ENCODE measurements at places on chromosomes 4 and X.

GRCh38 chrX:119989905-119990555 lies 46.5 kb upstream of the NKAP start:
- DNase-seq = no peak

GRCh38 chr4:129218360-129218759 lies 122.4 kb downstream of the C4orf33 start:
- peak; percentile 16 for DNase-seq

- peak; percentile 31 for DNase-seq
These were observed 35.3 kb upstream of the VSIG4 start for GRCh38 chrX:66074920-66075879.

GRCh38 chr4:140463182-140463581 lies 34.9 kb downstream of the MGAT4D start:
- DNase-seq = no peak

GRCh38 chr4:127400731-127401346 lies 231.9 kb upstream of the INTU start:
- peak; percentile 64 for DNase-seq

- DNase-seq = no peak
These were observed 116.4 kb downstream of the PWWP3B start for GRCh38 chrX:106284431-106285025.

- no peak for DNase-seq
These were observed 541 bp downstream of the AIMP1 start for GRCh38 chr4:106316773-106317409.

DNA sequence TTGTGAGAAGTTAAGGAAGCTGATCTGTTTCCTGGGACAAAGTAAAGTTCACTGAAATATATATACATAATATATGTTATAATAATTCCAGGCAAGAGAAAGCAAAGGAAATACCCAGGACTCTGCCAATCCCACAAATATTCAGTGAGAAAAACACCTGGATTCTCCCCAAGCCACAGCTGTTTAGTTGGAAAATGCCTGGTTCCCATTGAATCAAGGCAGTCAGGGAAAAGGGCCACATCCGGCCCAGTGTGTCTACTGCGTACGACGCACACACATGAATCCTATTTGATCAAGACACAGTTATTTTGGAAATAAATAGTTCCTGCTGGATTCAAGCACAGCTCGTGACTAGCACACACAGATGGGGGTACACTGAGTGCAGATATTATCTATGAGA lies 6.3 kb upstream of the DCHS2 start:
- no peak for DNase-seq

GRCh38 chr4:3401436-3402171 lies 40.2 kb upstream of the HGFAC start:
- DNase-seq = no peak

DNA sequence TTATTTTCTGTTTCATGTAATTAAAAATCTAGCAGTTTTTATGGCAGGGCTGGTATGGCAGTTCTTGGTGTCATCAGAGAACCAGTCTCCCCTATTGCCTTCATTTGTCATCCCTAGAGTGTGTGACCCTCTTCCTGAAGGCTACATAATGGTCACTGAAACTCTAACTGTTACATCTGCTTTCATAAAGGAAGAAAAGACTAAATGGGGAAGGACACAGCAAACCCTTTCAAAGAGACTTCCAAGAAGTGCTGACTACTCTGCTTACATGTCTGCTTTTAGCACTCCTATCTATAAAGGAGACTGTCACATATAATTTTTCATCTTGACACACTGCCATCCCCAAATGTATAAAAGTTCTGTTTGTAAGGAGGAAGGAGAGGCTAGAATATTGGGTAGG lies 105.9 kb upstream of the DIAPH2 start:
- no peak for DNase-seq

DNA sequence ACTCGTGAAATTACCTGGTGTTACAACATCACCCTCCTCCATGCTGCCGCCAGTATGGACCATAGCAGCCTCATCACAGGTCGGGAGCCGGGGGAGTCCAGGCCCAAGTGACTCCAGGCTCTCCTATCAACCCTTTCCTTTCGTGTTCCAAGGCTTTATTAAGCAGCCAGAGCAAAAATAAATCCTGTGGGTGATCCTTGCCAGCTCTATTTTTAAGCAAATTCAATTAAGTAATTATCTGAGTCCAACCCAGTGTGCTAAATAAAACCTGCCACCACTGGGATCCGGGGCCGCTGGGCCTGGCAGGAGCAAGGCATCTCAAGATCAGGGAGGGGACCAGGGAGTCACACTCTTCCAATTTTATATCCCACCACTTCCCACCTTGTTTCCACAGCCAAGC lies 80.7 kb upstream of the PRPS1 start:
- no peak for DNase-seq

GRCh38 chr4:134202166-134202956 lies 772 bp upstream of the PABPC4L start:
- DNase-seq = no peak

DNA sequence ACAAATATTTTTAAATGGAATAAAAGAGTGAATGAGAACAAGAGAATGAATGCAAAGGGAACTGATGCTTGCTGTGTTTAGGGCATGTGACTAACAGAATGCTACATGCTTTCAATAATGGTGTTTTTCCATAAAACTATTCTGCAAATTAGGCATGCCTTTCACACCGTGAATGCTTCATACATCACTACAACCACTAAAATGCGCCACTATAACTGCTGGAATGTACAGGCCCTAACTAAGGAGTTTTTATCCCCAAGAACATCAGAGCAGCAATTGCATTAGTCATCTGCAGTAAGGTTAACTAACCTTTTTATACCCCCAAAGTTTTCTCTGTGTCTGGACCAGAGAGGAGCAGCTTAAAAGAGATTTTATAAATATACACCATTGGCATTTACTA lies 190.4 kb downstream of the ARAP2 start:
- no peak for DNase-seq

GRCh38 chr4:154084864-154085263 lies 296.0 kb upstream of the SFRP2 start:
- DNase-seq = peak; percentile 23

- DNase-seq = no peak
These were observed 20.3 kb upstream of the AMBN start for GRCh38 chr4:70571772-70572171.

DNA sequence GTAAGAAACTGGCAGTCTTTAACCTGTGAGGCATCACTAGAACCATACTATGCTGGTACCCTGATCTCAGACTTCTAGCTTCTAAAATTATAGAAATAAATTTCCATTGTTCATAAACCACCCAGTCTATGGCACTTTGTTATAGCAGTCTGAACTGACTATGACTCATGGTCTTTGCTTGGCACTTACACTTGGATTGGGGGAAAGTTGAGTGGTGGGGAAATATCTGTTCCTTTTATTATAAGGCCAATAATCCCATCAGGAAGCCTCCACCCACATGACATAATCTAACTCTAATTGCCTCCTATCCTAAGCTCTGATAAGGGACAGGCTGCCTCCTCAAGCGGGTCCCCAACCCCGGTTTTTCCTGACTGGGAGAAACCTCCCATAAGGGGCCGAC lies 61.4 kb upstream of the PACRGL start:
- no peak for DNase-seq

DNA sequence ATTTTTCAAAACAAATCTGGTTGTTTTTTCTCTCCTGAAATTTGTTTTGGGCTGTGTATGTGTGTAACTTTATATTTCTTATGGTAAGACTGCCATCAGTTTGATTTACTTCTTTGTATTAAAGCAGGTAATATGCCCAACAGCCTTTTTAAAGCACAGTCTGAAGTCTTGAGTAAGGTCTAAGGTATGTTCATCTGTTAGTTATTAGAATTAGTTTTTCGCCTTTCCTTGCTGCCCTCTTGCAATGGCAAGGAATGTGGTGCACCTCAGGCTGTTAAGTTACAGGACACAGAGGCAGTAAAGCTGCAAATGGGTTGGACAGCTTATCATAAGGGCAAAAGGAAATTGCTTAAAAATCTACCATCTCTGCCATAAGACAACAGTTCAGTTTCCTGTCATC lies 71.8 kb downstream of the METTL14 start:
- no peak for DNase-seq

DNA sequence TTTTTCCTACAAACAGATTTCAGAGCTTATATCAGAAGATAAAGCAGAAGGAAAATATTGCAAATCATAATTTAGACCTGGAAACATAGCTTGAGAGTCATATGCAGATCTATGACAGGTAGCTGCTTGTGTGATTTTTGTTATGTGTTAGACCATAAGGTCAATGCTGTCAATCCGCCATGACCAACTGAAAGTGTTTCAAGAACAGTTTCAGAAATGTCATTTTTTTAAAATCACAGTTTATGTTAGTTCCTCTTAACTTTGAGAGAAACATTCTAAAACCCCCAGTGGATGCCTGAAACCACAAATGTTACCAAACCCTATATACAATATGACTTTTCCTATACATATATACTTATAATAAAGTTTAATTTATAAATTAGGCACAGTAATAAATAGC lies 391.3 kb upstream of the FAM241A start:
- no peak for DNase-seq

DNA sequence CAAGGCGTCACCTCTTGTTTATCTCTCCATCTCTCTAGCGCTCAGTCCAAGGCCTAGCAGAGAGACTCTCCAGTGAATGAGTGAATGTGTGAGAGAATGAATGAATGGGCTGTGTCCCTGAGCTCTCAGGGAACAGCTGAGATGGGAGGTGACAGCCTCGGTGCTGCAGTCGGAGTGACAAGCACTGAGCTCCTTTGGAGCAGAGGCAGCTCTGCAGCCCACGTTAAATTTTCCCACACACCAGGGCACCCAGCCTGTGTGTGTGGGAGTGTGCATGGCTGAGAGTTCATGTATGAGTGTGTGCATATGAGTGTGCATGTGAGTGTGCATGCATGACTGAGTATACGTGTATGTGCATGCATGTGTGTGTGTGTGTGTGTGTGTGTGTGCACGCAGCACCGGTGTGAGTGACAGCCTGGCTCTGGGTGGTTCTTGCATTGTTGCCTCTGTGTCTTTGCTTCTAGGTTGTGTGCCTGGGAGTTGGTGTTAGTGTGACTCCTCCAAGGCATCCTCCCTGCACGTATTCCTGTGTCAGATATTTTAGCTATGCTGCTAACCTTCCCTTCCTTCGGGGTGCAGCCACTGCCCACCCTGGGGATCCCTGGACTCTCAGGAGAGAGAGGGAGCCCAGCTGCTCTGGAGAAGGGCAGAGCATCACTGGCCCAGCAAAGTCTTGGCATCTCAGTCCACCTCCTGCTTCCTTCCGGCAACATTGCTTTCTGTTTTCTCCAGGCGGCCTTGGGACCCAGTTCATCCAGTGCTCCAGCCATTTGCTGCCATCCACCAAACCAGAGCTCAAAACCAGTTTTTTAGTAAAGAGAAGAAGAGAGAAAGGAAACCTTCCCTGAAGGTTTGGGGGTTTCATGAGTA lies 98.6 kb downstream of the PPP2R2C start:
- no peak for DNase-seq

- DNase-seq = no peak
These were observed 125.7 kb downstream of the PALLD start for GRCh38 chr4:168622600-168622999.

- DNase-seq = peak; percentile 56
These were observed 145.4 kb downstream of the FNIP2 start for GRCh38 chr4:158914218-158914617.

- DNase-seq = no peak
These were observed 50.9 kb downstream of the CEP44 start for GRCh38 chr4:174334628-174335027.

- peak; percentile 78 for DNase-seq
These were observed at the start of gene SRPX for GRCh38 chrX:38220415-38221390. Gene SRPX, minus strand, starts transcription at chrX:38220871. Its CDS starts 79 bp downstream, at chrX:38220792.

DNA sequence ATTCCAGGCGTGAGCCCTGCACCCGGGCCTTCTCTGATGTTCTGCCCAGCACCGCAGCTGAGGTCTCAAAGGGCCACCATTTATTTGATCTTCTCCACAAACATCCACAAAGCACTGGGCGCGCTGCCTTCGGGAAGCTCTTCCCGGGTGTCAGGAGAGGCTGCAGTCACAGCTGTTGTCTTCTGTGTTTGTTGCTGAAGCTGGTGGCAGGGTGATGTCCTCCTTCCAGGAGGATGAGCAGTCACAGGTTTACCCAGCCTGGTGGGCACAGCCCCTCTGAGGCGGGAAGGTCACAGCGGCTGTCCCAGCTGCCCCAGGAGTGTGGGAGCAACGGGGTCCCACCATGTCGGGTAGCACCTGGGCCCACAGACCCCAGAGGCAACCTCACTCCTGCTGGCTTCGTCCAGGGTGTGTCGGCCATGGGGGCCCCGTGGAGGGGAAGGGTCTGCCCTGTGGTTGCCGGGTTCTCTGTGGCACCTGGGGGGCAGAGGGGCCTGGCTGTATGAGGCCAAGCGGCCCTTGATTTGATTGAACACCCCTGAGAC lies 27.6 kb downstream of the FGFRL1 start:
- DNase-seq = no peak

DNA sequence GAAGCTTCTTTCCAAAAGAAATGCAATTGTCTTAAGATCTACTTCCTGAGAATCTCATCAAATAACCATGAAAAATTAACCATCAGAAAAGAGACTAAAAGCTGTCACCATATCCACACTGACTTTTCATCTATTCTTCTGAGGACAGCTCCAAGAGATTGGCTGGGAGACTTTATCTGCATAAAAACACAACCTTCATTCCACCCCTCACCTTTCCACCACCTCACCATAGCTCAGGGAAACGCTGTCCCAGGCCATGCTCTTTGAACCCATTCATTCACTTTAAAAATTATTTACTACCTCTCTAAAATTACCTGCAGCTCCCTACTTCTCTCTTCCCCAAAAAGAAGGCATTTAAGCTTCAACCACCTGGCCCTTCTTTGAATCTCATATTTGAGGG lies 2.4 kb downstream of the FAM13A start:
- DNase-seq = no peak

DNA sequence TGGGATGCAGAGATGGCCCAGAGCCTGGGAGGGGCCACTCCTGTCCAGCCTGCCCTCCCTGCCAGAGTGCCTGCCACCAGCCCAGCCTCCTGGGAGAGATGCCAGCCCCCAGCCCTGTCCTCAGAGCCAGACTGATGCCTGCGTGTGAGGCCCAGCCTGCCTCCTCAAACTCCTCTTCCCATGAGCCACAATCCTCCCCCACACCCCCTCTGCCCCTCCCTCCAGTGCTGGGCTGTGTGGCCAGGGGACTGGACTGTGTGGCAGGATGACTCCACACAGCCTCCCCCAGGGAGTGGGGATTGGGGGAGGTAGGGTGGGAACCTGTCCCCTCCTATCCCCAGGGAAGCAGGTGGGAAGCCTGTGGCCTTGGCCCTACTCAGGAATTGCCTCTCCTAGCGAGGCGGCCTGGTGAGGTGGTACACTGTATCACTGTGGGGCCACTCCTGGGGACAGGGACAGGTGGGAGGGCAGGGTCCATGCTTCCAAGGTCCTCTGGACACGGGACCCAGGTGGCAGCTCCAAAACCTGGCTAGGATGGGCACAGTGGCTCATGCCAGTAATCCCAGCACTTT lies 4.3 kb upstream of the SH3BP2 start:
- DNase-seq = peak; percentile 66

- DNase-seq = no peak
These were observed 238.1 kb downstream of the DHRSX start for GRCh38 chrX:2262668-2263055.

DNA sequence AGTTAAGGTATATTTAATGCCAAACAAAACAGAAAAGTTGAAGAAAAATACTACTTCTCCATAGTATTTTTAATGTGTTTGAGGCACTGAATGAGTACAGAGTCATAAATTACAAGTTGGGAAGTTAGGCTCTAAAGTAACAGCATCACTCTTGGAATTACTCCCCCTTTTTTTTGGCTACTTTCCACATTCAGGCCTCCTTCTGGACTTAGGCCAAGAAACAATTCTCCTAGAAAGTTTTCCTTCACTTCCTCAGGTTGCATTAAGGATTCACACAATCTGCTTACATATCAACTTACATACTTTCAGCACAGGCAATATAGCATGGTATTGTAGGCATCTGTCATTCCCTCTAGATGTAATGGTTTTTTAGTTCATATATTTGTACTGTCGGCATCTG lies 52.1 kb downstream of the TMEM165 start:
- no peak for DNase-seq
